ENCODE measurements at places on chromosomes 3 and 15.

DNA sequence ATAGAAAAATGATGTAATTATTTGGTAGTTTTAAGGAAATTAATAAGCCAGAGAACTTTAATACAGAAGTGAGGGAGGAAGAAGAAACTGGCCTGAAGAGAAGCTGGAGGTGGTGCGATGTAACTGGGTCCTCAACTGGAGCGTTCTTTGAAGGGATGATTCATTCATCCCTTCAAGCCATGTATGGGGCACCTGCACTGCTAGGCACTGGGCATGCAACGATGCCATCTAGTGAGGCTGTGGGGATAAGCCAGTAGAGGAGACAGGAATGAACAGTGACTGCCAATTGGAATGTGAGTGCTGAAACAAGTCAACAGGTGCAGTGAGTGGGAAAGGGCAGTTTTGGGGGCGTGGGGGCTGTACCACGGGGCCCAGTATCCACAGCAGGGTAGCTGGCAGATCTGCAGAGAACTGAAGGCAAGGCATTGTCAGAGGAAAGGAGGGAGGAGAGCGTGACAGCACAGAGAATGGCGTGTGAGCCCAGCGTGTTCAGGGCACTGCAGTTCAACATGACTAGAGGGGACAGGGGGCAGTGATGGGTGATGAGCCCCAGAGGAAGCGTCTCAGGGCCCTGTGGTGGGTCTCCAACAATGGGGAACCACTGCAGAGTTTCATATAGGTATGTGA lies 3.8 kb upstream of the KIF23 start:
- DNase-seq, result peak; percentile 51

GRCh38 chr3:101391413-101391950 lies 71.1 kb upstream of the IMPG2 start:
- DNase-seq, result no peak

GRCh38 chr3:58071480-58071971 lies 63.3 kb downstream of the FLNB start:
- DNase-seq, result no peak

- no peak for DNase-seq
Measured at GRCh38 chr15:93683651-93684050, 547.7 kb upstream of the MCTP2 start.

DNA sequence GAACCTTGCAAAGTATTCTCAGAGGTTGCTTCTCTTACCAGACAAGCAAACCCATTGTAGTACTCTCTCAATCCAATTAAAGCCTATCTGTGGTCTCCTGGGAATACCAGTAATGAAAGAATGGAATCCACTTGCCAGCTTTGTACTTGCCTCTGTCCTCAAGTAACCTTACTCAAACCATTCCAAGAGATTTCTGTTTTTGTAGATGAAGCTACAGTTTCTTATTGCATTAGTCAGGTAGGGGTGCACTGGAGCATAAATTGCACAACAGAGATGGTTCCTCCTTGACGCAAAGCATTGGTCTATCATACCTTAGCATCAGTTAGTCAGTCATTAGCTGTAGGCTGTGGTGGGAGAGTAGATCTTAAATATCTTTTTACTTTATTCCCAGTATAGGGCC lies 52.9 kb downstream of the BTLA start:
- peak; percentile 92 for DNase-seq

DNA sequence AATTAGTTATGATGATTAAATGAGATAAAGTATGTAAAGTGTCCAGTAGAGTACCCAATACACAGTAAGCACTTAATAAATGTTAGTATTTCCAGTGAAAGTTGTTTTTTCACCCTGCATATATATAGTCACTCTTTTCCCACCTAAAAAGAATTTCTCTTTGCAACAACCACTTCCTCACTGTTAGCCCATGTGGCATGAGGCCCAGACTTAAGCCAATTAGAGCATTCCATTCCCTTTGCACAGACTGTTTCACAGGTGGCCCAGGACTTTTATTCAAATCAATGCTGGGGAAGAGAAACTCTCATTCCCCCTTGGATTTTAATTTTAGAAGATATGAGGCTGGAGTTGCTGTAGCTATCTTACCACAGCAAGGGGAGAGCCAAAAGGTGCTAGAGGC lies 3.7 kb downstream of the IFT80 start:
- DNase-seq, result no peak

DNA sequence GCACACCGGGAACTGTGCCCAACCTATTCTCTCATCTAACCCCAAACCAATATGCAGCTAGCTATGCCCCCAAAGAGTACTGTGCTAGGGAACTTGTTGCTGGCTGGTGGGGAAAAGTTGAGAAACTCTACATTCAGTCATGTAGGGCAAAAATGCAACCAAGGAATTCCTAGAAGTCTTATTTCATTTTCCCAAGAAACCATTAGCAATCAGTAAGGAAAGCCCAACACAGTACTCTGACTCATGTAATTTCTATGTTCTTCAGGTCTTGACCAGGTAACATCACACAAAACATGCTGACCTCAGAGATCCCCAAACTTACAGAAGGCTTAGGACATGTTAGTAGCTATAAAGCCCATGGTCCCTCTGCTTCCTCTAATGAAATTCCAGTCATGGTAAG lies 52.1 kb downstream of the TASOR start:
- no peak for DNase-seq

- DNase-seq, result no peak
Measured at GRCh38 chr3:89795506-89795905, 688.1 kb downstream of the EPHA3 start.

DNA sequence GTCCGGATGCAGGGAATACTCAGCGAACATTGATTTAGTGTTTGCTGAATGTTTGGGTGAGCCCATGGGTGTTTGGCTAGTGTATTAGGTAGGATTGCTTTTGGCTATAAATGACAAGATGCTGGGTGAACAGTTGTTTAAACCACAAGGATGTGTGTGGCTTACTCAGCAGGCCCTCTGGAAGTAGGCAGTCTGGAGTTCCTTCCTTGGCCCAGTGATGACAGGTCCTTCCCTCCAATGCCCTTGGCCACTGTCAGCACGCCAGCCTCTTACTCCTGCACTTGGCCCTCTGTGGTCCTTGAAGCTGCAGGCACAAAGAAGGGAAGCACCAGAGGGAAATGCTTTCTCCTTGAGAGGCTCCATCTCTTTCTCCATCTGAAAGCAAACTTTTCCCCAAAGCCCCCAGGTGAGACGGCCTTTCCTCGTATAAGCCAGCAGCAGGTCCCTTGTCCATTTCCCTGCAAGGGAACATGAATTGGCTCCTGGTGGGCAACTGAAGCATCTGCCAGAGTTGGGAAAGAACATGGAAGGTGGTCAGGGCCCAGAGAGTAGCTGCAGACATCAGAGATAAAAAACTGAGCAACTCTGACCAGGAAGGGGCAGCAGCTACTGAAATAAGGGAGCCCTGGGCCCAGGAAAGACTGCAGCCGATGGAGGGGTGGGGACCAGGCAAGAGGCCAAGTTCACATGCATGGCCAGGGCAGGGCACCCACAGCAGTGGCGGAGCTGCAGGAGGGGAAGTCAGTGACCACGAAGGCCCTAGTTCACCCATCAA lies 105.0 kb downstream of the TPRA1 start:
- no peak for DNase-seq

All from NCI-H2171 (cell line).